Ureter (tissue), 1 donor: ENCODE measurements at places on chromosomes 2 and 18. TPM values are rescaled to one million over a fixed set of nuclear protein-coding genes. Genes with fewer than 3 reads are reported as not detected.

- no peak for DNase-seq
Measured at GRCh38 chr2:132429941-132430573, 13.5 kb downstream of the GPR39 start.

DNA sequence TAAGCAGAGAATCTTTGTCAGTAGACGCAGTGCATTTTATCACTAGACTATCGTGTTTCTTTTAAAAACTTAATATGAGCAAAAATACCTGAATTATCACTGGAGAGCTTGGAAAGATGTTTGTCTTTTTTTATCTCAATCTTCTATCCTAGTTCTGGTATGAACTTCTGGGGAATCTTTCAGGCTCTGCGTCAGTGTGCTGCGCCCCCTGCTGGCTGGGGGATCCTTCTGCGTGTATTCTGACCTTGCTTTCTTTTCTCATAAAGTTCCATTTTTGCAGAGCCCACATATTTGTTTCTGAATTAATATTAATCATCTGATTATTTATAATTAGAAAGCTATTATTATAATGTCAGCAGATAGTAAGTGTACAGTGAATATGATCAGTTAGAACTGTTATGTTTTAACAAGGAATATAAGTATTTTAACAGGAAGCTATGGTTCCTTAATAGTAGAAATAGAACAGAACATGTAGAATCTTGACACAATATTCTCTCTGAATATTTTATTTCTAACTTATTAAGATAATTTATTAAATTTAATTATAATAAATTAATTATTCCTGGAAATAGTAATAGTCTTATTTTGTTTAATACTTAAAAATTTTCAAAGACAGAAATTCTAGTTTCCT, 945.0 kb upstream of the CRIM1 start:
- DNase-seq: peak; percentile 50

- DNase-seq: peak; percentile 30
Measured at GRCh38 chr2:25690058-25690457, 16.7 kb upstream of the DTNB start.

- peak; percentile 61 for DNase-seq
Measured at GRCh38 chr2:71801969-71802368, 345.7 kb downstream of the CYP26B1 start.

DNA sequence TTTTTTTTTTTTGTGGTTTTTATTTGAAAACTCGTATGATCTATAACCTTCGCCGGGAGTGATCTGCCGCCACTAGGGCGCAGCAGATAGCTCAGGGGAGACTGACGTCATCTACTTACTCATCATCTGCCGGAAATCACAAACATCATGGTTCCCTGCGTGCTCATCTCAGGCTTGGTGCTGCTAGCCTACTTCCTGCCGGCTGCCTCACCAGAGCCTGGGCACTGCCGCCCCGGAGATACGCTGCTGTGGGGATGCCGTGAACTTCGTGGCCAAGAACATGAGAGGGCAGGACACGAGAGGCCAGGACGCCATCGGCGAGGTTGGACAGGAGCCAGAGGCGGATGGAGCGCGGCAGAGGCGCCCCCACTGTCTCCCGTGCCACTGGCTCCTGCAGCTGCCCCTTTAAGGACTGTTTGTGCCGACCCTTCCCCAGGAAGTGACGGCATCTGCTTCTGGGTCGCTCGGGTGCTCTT, 68.8 kb downstream of the DOK6 start:
- DNase-seq: no peak

- DNase-seq: no peak
Measured at GRCh38 chr18:27750014-27750413, 426.9 kb downstream of the CDH2 start.

DNA sequence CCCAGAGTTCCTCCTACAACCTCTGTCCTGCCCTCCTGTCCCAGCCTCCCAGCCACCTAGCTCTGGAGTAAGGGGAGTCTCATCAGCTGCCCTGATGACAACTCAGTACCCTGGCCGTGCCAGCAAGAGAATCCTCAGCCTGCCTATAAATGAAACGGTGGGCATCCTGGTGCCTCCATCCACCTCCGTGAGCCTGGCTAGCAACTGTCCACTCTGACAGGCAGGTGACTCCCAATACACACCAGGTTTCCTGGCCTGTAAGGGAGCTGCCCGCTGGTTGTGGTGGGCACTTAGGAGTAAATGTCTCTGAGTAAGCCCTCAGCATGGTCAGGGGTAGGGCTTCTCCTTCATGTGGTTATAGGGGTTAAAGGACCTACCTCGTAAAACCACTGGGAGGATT, 81.5 kb downstream of the XDH start:
- DNase-seq: no peak

DNA sequence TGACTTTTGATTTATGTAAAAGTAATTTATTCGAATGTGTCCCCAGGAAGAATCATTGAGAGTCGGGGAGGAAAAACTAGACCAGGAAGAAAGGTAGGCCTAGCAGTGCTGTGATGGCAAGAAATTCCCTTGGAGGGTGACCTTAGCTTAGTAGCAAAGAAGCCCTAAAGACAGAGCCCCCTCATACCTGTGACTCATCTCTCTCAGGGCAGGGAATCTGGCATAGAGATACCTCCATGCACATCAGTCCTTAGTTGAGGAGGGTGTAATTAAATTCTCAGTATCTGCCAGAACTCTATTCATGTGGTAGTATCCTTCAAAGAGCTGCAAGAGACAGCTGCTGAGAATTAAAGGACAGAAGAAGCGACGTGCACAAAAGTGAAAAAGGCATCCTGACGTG, 360.3 kb downstream of the FBXO15 start:
- DNase-seq: no peak

- DNase-seq: no peak
Measured at GRCh38 chr2:239398521-239398921, 2.3 kb downstream of the HDAC4 start.

DNA sequence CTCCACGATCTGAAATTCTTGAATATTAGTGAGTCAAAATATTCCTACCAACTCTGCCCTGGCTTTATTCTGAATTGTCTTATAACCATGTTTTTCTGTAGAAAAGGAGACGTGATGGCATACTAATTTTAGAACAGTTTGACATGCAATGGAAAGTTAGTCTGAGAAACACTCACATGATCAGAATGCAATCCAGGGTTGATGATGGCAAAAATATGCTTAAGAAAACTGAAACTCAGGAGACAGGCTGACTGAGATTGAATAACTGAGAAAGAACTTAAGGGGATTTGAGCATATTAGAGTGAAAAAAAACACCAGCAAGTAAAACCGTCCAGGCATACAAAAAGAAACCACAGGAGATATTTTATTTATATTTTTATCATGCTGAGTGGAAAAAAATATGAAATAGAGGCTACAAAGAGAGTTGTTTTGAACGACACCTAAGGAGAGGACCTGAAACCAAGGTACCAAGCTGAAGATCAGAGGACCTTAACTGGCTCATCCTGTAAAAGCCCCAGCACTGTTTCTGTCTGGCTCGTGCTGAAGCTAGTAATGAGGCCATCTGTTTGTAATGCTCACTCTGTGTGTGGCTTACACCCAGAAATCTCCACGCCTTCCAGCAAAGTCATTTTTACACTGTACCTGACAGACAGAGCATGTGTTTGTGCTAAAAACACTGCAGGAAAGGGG, 437.2 kb upstream of the PKDCC start:
- DNase-seq: no peak

- DNase-seq: no peak
Measured at GRCh38 chr2:2756886-2757285, 425.8 kb upstream of the MYT1L start.

GRCh38 chr18:46163091-46163490, 58.9 kb downstream of the HAUS1 start:
- DNase-seq: no peak

GRCh38 chr2:3536682-3537632, 17.6 kb upstream of the ADI1 start:
- DNase-seq: peak; percentile 64

DNA sequence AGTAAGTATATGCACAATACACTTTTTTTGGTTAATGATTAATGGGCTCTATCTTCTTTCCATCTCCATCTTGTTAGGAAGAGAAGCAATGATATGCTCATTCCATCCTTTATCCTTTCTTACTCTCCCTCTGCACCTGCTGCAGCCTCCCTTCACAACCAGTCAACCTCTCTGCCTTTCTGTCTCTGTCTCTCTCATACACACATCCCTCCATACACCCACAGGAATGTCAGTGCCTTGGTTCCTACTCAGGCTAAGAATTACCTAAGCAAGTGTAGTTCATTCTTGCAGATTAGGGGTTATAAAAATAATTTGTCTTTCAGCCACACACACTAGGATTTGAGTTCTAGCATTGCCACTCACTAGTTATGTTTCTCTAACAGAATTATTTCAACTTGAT, 45.6 kb downstream of the MAP2 start:
- DNase-seq: no peak

DNA sequence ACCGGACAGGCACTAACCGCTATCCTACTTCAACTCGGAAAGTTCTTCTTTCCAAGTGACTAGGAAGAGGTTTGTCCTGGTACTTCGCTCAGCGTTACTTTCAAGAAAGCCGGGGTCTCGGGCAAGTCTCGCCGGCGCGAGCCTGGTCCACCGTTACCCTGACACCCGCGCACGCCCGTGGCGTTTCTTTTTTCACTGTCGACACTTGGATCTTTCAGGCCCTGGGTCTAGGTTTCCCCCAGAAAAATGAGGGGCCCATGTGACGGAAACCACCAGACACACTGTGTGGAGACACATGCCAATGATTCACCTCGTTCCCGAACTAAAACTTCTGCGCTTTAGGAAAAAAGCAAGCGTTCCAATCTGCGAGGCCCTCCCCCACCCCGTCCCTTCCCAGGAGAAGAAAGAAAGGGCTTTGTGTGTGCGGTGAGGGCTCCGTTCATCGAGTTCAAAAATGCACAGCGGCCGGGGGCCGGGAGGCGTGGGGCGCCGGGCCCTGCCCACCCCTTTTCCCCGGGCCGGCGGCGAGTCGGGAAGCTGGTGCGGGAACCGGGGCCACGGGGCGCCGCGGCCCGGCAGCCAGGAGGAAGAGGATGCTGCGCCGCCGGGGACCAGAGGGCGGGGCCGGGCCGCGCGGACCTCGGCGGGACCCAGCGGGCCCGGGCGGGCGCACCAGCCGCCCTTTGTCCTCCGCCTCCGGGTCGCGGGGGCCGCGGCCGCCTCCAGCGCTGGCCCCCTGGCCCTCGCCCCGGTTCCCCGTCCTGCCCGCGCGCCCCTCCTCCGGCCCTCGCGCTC, 2.6 kb downstream of the ZNF521 start:
- DNase-seq: peak; percentile 43

DNA sequence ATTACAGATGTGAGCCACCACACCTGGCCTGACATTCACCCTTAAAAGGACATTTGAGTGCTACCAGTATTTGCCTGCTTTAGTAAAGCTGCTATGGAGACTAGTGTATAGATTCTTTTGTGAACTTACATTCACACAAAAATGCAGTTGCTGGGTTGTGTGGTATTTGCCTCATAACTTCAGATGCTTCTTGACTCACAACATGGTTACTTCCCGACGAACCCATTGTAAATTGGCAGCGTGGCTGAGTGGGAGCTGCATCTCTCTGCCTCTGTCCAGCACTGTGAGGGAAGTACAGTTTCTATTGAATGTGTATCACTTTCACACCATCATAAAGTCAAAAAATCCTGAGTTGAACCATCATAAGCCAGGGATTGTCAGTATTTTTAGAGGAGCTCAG, 56.9 kb downstream of the RRM2 start:
- DNase-seq: no peak

DNA sequence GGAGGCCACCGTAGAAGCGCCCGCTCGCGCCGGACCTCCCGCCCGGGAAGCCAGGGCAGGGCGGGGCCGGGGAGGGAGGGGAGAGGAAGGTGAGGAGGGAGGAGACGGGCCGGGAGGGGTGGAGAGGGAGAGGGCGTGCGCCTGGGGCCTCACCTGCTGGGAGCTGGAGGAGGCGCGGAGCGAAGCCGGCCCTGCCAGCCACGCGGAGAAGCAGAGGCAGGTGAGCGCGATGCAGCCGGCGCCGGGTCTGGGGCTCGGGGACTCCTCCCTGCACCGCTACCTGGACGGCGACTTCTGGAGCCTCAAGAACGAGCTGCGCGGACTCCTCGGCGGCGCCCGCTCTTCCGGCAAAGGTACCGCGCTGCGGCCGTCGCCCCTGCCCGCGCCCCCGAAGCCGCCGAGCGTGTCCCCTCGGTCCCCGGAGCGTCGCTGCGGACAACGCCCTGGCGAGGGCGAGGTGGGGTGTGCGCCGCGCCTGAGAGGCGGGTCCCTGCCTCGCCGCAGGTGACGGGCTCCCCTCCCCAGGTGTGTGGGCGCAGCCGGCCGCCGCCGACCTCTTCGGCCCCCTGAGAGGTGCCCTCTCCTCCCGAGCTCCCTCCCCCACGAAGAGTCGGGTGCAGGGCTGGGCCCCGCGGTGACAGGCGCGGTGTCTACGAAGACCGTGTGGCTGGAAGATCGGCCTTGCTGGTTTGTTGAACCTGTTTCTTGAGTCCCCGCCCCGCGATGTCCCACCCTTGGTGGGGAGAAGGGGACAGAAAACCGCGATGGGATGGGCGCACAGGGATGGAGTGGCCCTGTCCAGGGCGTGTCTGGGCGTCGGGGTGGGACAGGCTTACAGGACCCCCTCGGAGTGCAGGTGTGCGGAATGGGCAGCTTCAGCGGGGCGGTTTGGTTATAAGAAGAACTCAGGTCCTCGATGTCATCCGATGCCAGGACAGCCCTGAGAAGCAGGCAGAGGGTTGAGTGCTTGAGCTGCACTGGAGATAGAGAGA, at the start of gene ACOXL:
Gene ACOXL (plus strand): TSS at position 152 of the 992 bp plus-strand sequence. CDS start 35,817 bp downstream, outside the sequence.
- peak; percentile 81 for DNase-seq

DNA sequence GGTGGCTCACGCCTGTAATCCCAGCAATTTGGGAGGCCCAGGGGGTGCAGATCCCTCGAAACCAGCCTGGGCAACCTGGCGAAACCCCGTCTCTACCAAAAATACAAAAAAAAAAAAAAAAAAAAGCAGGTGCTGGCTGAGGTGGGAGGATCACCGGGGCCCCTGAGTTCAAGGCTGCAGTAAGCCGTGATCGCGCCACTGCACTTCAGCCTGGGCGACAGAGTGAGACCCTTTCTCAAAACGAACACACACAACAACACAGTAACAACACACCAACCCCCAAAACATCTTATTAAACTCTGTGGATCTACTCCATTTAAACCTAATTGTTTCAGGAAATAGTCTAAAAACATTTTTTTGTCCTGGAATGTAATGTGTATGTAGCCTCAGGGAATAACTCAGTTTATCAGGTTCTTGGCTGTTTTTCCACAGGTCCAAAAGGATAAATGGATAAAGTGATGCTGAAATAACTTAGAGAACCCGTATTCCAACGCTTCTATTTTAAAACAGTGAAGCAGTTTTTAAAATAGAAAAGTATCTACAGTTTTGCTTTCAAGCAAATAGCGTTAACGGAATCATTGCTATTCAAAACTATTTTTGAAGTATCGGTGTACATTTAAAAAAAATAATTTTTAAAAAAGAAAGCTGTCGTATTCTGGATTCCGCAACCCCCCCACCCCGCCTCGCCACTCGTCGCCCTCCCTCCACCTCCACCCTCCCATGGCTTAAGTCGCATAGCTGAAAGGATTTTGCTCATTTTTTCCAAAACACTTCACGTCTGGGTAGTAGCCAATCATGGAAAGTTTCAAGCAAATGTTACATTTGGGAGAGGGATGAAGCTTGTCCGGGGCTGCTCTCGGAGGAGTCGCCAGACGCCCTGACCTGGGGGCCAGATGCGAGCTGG, 895 bp upstream of the GLS start:
- no peak for DNase-seq

GRCh38 chr2:146477383-146477782, 1367.4 kb upstream of the ACVR2A start:
- DNase-seq: no peak

Gene CXCR2
- 7.7 TPM for total RNA-seq

Gene SCYGR4
- total RNA-seq: not detected

Gene PNPT1
- total RNA-seq: 30.5 TPM

Gene CASP8
- 50.9 TPM for total RNA-seq

Gene SERPINB11
- total RNA-seq: not detected

Gene KCNIP3
- 6.2 TPM for total RNA-seq

Gene RASGRP3
- total RNA-seq: 9.9 TPM

Gene FZD7
- total RNA-seq: 24.2 TPM

Gene SNTG2
- total RNA-seq: 9.9 TPM

Gene ANKRD29
- 8.0 TPM for total RNA-seq
